T-helper 17 cell (primary cell): ENCODE measurements at places on chromosomes 2 and 18.

GRCh38 chr2:144128130-144128746 is 391.7 kb downstream of the ZEB2 start:
- no peak for DNase-seq
- no peaks in the 10 kb centered on the region for H3K4me1 ChIP-seq
- H3K27ac ChIP-seq, result no peak overlapping the region
- no peak overlapping the region for H3K4me3 ChIP-seq

DNA sequence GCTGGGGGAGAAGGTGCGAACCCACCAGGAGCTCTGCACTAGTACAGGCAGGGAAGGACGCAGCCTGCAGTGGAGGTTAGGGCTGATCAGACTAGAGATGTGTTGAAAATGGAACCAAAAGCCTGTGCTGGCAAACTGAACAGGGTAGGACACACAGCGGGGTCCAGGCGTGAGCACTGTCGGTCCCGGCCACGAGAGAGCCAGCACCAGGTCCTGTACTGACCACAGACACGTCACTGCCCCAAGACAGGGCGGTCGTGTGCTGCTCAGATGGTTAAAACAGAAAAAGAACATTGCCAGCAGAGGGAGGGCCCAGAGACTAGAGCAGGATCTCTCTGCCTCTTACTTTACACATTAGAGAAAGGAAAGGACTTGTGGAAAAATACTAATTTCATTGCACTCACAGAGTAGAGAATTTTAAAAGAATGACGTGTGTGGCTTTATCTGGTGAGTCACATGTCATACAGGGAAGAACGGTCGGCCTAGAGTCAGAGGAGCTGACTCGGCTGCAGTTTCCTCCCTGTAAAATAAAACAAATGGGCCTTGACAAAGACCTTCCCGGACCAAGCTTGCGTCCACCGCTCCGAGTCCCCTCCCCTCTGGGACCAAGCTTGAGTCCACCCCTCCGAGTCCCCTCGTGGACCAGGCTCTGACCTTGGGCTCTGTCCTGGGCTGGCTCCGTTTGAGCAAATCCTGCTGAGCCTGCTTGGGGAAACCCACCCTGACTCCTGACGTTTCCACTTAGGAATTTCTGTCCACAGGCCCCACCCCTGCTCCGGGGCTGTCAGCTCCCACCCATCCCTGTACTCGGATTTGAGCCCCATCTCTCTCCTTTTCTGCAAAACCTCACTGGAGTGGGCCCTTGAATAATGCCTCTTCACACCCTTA is 16.7 kb upstream of the ADI1 start:
- no peak for DNase-seq
- no peaks in the 10 kb centered on the region for H3K27me3 ChIP-seq
- no peaks in the 10 kb centered on the region for H3K36me3 ChIP-seq
- peak overlapping the region; percentile 29 for H3K27ac ChIP-seq
- H3K4me1 ChIP-seq, result peaks cover 2% of the 10 kb centered on the region

DNA sequence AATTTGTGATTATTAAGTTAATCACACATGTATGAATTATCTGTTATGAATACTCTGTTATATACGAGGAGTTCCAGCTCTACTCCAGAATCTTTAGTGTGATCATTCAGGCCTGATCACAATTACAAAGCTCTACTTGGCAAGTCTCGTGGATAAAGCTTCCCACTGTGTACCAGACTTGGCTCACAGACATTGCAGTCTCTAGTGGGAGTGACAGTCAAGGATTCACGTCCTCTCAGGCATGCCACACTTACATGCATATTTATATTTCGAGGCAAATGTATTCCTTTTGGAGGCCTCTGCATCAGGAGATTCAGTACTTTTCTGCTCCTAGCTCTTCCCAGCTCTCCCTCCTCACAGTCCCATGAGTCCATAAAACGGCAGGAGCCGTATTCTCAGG is 403.4 kb upstream of the CDH7 start:
- no peak overlapping the region for H3K4me3 ChIP-seq
- no peak overlapping the region for H3K27ac ChIP-seq
- no peaks in the 10 kb centered on the region for H3K4me1 ChIP-seq
- no peaks in the 10 kb centered on the region for H3K36me3 ChIP-seq

GRCh38 chr2:144520756-144521487 is 1.0 kb upstream of the ZEB2 start:
- H3K36me3 ChIP-seq, result peaks cover 7% of the 10 kb centered on the region
- H3K27me3 ChIP-seq, result peaks cover 36% of the 10 kb centered on the region
- DNase-seq, result no peak
- H3K4me3 ChIP-seq, result no peak overlapping the region
- H3K27ac ChIP-seq, result no peak overlapping the region

DNA sequence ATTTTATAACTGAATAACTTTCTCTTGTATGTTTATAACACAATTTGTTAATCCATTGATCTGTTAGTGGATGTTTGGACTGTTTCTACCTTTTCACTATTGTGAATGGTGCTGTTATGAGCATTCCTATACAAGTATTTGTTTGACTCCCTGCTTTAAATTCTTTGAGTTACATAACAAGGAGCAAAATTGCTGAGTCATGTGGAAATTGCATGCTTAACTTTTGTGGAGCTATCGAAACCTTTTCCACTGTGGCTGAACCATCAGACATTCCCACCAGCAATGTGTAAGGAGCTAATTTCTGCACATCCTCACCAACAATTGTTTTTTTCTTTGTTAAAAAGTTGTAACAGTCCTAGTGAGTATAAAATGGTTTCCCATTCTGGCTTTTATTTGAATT is 415.5 kb downstream of the CBLN2 start:
- H3K27me3 ChIP-seq, result no peaks in the 10 kb centered on the region
- H3K4me1 ChIP-seq, result no peaks in the 10 kb centered on the region
- DNase-seq, result no peak
- H3K4me3 ChIP-seq, result no peak overlapping the region
- H3K27ac ChIP-seq, result no peak overlapping the region

DNA sequence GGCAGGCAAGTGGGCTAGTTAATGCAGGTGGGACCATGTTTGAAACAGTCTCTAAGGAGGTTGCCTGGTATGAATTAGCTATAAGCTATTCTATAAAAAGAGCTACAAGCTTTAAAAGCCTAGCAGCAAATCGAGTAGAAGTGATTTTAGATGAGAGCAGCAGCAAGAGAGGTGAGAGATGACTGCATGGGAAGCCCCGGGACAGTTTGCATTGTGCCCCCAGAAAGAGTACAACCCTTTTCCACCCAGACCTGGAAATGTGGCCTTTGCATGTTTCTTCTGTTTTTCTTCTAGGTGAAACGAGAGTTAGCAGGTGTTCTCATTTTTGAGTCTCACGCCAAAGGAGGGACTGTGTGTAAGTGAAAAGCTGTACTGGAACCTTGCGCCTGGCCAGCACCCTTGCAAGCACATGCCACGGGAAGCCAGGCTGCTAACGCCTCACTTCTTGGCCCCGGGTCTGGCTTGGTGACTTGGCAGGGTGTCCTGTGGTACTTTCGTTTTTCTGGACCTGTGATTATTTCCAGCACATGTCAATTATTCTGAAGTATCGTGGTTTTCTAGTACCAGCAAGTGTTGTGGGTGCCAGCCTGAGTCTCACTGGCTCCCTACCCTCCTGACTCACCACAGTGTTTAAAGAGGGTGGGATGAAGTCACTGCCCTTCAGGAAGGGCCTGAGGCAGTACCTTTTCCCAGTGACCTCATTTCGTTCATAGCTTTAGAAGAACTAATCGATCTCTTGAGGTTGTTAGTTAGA is 90.3 kb upstream of the MAP3K20 start:
- no peaks in the 10 kb centered on the region for H3K36me3 ChIP-seq
- peaks cover 7% of the 10 kb centered on the region for H3K4me1 ChIP-seq
- peaks cover 59% of the 10 kb centered on the region for H3K27me3 ChIP-seq
- no peak overlapping the region for H3K4me3 ChIP-seq
- no peak for DNase-seq
- no peak overlapping the region for H3K27ac ChIP-seq

DNA sequence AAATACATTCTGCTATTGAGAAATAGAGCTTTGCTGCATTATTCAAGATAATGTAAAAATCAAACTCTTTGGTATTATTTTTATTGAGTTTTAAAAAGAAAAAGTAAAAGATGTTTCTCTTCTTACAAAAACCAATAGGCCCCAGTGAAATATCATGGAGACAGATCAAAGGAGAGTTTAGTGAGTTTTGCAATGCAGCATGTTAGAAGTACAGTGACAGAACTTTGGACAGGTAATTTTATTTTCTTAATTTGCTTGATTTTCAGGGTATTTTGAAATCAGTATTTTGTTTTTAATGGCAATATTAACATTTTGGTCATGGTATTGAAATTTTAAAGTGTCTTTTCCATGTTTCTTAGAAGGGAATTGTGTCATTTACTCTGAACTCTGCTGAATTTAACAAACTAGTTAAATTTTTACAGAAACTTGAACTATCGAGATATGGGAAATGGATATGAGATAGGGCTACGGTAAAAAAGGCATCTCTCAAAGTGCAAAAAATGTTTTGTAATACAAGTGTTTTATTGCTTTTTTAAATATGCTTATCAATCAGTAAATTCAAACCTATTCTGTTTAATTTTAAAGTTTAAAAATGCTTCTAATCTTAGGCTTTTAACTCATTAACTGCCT is 13.8 kb downstream of the DNAJC10 start:
- H3K36me3 ChIP-seq, result peaks cover 12% of the 10 kb centered on the region
- no peak overlapping the region for H3K27ac ChIP-seq
- peaks cover 6% of the 10 kb centered on the region for H3K4me1 ChIP-seq
- no peaks in the 10 kb centered on the region for H3K27me3 ChIP-seq

GRCh38 chr18:79615091-79615490 is 64.5 kb upstream of the CTDP1 start:
- no peaks in the 10 kb centered on the region for H3K4me1 ChIP-seq
- H3K27me3 ChIP-seq, result no peaks in the 10 kb centered on the region
- no peak overlapping the region for H3K27ac ChIP-seq
- H3K4me3 ChIP-seq, result no peak overlapping the region

DNA sequence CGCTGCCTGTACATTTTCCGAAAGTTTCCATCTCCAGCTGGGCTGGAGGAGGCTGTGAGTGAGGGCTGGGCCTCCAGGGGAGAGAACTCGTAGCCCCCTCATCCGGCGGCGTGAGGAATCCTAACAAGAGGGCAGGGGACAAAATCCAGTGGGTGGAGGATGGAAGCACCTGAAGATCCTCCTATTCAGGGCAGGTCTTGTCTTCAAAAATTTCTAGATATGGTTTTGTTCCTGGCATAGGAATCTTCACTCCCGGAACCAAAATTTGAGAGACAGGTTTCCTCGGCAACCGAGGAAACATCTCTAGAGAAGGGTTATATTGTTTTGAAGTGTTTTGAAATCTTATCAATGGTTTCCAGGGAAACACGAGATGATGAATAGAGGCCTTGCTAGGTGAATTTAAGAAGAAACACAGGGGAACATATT is 136.7 kb downstream of the SH3BP4 start:
- H3K27me3 ChIP-seq, result peaks cover 65% of the 10 kb centered on the region
- DNase-seq, result no peak
- no peak overlapping the region for H3K4me3 ChIP-seq
- no peak overlapping the region for H3K27ac ChIP-seq
- H3K4me1 ChIP-seq, result no peaks in the 10 kb centered on the region
- no peaks in the 10 kb centered on the region for H3K36me3 ChIP-seq

DNA sequence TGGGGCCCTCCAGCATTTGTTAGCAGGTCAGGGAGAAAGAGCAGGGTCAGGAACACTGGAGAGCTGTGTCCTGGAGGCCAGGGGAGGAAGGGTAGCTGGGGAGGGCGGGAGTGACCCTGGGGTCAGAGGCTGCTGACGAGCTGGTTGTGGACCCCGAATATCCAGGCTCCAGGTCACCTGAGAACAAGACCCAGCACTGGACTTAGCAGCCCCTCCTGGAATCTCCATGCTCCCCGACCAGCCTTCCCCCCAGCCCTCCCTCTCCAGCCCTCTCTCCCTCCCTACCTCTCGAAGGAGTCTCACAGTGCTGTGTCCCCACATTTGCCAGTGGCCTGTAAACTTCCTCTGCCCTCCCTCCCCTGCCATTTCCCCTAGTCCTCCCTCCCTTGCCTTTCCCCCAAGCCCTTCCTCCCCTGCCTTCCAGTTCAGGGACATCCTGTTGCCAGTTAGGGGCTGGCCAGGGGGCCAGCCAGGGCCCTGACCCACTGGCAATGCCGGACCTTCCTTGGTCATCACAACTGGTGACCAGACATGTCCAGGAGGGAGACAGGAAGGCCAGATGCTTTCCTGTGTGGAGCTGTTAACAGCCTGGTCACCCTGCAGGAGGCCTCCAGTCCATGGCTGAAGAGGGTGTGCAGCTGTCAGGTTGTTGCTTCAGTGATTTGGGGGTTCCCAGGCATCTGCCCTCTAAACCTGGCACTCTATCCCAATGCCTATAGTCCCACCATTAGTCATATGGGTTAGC is 50.0 kb upstream of the FAHD2A start:
- peaks cover 36% of the 10 kb centered on the region for H3K27me3 ChIP-seq
- H3K27ac ChIP-seq, result no peak overlapping the region
- no peaks in the 10 kb centered on the region for H3K4me1 ChIP-seq
- no peak for DNase-seq
- no peaks in the 10 kb centered on the region for H3K36me3 ChIP-seq

- H3K4me1 ChIP-seq, result peaks cover 2% of the 10 kb centered on the region
- H3K27me3 ChIP-seq, result no peaks in the 10 kb centered on the region
- H3K36me3 ChIP-seq, result peaks cover 17% of the 10 kb centered on the region
- H3K27ac ChIP-seq, result no peak overlapping the region
- no peak overlapping the region for H3K4me3 ChIP-seq
Observed at GRCh38 chr18:56728741-56729140, 77.6 kb downstream of the WDR7 start.

GRCh38 chr2:60735496-60736250 is 20.4 kb upstream of the PAPOLG start:
- DNase-seq, result no peak
- H3K4me3 ChIP-seq, result peak overlapping the region; percentile 91
- H3K36me3 ChIP-seq, result peaks cover 3% of the 10 kb centered on the region
- H3K4me1 ChIP-seq, result peaks cover 4% of the 10 kb centered on the region
- H3K27me3 ChIP-seq, result peaks cover 51% of the 10 kb centered on the region
- H3K27ac ChIP-seq, result no peak overlapping the region

DNA sequence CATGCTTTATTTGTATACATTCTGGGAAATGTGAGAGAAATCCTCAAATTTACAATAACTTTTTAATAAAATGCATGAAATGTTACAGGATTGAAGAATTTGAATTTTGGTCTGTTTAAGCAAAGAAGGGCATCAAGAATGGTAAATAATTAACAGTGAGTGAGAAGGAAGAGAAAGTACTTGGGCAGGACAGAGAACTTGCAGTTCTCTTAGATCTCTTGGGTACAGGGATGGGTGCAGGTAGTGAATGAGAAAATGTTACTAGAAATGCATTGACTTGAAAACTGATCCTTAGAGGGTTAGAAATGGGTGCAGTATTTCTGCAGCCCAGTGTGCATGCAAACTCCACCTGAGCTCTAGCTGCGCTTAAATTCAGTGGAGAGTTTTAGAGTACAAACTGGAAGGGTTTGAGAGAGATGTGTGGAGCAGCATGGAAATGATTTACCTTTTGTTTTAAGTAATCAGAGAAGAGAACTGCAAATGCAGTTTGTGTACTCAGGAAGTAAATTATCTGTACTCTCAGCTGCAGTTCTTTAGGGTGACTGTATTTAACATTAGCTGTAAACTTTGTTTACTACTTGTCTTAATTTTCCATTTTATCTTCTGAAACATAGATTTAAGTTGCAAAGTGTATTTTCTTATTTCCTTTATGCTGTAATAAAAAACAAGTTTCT is 51.0 kb upstream of the RAB27B start:
- H3K4me1 ChIP-seq, result peaks cover 3% of the 10 kb centered on the region
- H3K27me3 ChIP-seq, result no peaks in the 10 kb centered on the region
- no peak overlapping the region for H3K4me3 ChIP-seq
- H3K36me3 ChIP-seq, result peaks cover 2% of the 10 kb centered on the region
- no peak overlapping the region for H3K27ac ChIP-seq
